ENCODE measurements at places on chromosomes 3 and 15.

DNA sequence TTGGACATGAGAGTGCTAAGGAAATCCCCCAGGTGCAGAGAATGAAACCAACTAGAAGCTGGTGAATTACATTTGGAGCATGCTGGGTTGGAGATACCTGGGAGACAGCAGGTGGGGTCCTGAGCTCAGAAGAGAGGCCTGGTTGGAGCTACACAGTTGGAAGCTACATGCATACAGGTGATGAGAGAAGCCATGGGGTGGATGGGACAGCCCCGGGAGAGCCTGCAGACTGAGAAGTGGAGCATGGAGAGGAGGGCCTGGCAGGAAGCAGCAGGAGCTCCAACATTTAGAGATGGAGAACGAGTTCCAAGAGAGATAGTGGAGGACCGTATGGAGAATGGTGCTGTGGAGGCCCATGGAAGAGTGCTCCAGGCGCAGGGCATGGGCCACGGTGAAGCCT lies 10.2 kb downstream of the PAQR5 start:
- no peak for DNase-seq

DNA sequence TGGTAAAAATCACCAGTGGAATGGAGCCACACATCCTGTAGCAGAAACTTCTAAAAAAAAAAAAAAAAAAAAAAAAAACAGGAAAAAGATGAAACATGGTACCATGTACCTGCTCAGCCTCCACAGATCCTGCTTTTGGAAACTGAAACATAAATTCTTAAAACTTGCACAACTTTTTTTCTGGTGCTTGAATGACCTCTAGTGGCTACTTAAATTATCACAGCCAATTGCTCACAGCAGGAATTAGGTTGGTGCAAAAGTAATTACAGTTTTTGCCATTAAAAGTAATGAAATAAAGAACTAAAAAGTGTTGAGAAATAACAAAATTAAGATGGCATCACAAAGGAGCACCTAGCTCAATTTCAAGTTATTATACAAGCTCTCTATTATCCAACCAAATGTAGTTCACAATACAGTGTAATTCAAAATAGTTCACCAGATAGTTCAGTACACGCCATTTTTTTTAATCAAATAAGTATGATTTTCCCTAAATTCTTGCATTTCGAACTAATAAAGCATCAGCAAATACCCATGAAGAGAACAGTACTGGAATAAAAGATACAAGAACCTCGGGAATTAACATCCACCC lies 80.6 kb downstream of the ULK4 start:
- DNase-seq = no peak

GRCh38 chr15:47194718-47195117 lies 522.6 kb upstream of the SEMA6D start:
- DNase-seq = no peak

- no peak for DNase-seq
Observed at GRCh38 chr3:197355713-197356112, 57.3 kb upstream of the DLG1 start.

GRCh38 chr3:141707741-141708203 lies 30.3 kb upstream of the RNF7 start:
- DNase-seq = no peak

DNA sequence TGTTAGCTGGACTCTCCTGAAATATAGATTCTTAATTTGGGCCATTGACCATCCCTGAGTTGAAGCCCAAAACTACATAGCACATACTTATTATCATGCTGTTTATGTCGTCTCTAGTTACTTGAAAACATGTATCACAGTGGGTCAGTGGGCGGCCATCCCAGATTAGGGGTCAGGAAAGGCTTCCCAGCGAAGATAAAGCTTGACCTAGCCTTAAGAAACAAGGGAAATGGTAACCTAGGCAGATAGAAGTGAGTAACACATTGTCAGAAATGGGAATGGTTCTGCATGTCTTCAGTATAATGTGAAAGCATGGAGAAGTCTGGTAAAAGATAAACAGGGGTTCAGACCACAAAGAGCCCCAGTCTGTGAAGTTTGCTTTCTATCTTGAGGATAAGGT lies 124.7 kb downstream of the C3orf70 start:
- DNase-seq = no peak

All from C1 segment of cervical spinal cord (tissue), 14 donors.